Thymus (tissue), 14 donors: ENCODE measurements at places on chromosomes 2 and 18. TPM values are rescaled to one million over a fixed set of nuclear protein-coding genes. Genes with fewer than 3 reads are reported as not detected.

Gene CFAP221
- 0.14 TPM for total RNA-seq

DNA sequence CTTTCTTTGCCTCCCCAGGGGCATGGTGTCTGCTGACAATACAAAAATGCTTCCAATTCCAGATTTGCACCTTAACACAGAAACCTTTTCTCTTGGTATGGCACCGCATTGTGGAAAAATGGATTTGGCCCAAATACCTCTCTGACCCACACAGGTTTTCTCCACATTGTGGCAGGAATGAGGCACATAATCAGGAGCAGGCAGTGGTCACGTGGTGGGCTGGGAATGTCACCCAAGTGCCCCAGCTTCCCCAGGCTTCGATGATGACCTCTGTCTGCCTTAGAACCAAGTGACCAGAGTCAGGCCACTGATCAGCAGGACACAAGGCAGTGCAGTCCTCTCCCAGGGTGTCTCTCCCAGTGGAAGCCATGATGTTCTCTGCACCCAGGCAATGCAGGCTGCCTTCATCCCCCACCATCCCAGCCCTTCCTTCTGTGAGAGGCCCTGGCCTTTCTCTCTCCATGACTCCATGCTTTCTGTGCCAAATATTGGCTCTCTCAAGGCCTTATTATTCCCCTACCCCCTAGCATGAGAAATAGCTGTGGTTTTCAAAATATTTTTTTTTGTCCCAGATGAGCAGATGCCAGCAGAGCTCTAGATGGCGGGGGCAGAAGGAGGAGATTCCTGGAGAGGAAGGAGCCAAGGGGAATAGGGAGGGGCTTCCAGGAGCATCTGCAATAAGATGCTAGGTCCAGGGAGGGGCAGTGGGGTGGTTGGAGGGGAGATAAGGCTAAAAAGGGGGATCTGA, 198.9 kb downstream of the ACKR3 start:
- DNase-seq, result no peak

DNA sequence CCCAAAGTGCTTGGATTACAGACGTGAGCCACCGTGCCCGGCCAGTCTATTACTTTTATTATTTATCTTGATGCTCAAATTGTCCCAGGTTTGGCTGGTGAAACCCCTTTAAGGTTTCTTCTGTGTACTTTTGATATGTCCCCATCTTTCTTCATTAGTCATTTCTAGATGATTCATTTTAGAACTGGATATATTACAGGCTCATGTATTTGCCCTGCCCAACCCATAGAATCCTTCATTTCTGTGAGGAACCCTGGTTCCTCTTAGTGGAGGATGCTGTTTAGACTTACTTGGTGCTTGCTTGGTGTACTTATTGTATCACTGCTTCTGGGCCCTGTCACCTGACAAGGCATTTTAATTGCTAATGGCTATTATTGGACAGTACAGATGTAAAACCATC, 40.1 kb downstream of the KCMF1 start:
- no peak for DNase-seq

DNA sequence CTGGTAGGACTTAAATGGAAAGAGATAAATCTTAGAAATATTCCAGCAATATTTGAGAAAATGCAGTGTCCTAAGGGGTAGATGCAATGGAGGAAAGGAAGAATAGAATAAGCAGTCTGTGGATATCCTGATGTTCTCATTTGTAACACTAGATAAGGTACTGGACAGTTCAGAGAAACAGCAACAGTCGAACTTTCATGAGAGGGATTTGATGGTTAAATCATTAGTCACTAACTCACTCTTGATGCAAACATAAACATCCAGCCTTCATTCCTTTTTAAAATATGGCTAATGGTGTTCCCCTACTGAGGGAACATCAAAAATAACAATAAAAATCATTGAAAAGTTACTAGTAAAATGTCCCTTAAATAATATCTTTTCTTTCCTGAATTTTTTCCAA, 211.4 kb upstream of the SLC39A10 start:
- DNase-seq, result no peak
